ENCODE measurements at places on chromosomes 2 and 18.

DNA sequence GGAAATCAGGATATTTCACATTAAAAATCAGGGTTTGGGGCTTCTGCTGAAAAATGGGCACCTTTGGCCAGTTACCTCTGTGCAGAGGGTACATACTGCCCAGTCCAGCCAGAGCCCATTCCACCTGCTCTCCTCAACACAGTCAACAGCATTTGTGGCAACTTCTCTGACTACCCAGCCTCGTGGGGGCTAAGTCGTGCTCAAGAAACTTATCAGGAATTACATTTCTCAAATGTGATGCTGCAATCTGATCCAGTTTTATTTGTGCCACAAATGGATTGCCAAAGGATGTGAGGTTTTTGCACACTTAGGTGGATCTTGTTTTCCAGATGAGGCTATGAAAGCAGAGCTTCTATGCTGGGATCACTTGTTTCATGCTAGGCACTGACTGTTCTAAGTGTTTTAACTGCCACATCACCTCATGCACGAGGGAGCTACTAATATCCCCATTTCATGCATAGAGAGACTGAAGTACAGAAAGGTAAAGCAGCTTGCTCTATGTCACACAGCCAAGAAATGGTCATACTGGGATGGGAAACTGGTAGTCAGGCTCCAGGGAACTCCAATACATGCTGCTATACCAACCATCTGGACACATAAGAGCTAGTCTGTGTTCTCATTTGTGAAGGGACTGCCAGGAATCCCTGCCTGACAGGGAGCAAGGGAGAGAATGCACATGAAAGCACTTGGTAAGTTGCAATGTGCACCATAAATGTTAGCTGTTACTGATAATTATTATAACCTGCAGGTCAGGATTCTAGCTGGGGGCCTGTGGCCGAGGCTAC lies 89.0 kb upstream of the HK2 start:
- ATAC-seq, result no peak

GRCh38 chr2:163669506-163669905 lies 66.3 kb downstream of the FIGN start:
- ATAC-seq, result no peak

GRCh38 chr2:169260846-169261642 lies 101.3 kb downstream of the LRP2 start:
- no peak for ATAC-seq

GRCh38 chr2:12050396-12050795 lies 304.0 kb downstream of the LPIN1 start:
- peak; percentile 73 for ATAC-seq

- ATAC-seq, result no peak
Measured at GRCh38 chr18:362311-363290, 94.8 kb upstream of the THOC1 start.

DNA sequence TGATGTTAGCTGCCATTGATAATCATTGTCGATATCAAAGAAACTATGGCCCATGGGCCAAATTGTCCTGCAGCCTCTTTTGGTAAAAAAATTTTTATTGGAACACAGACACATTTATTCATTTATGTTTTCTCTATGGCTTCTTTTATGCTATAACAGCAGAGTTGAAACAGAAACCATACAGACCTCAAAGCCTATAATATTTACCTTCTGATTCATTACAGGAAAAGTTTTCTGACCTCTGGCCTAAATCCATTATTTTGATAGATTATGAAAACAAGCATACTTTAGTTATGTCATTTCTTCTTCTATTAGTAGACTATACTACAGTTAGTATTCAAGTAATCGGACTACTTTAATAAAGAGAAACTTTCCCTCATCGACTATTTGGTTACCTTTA lies 349.7 kb upstream of the GALNT5 start:
- no peak for ATAC-seq
